ENCODE measurements at places on chromosomes 6 and 20.

DNA sequence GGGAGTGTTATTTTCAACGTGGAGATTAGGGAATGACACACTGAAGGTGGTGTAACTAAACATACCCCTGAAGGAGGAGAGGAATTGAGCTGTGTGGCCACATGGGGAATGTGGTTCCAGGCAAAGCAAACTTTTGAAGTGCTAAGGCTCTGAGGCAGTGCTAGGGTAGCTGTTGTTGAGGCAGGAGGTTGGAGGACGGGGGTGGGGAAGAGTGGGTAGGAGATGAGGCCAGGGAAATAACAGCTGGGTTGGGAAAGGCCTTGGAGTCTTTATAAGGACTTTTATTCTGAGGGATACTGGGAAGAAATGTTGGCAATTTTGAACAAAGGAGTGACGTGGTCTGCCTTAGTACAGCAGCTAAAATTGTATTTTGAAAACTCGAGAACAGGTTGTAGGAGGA is 13.0 kb downstream of the RPRD1B start:
- DNase-seq: no peak

DNA sequence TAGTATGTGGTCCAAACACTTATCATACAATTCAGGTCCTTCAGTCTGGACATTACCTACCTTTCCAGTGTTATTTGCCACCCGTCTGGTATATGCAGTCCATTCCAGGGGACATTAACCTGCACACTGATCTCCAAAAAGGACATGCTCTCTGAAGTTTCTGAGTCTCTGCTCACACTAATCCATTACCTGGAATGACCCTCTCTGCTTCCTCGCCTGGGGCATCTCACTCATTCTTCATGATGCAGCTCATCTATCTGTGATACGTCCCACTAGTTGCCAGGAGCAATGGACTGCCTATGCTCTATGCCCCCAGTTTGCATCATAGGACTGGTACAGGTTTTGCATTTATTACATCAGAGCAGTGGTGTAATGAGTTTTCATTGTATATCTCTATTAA is 5.9 kb upstream of the TUBB2B start:
- DNase-seq: no peak

- no peak for DNase-seq
These were observed 91.7 kb upstream of the ELOVL5 start for GRCh38 chr6:53440336-53440945.

GRCh38 chr6:126513198-126513597 is 173.3 kb downstream of the CENPW start:
- no peak for DNase-seq

- no peak for DNase-seq
These were observed 727 bp downstream of the MRS2 start for GRCh38 chr6:24403501-24403824.

- peak; percentile 34 for DNase-seq
These were observed 4.6 kb downstream of the MEA1 start for GRCh38 chr6:43009124-43009523.

- no peak for DNase-seq
These were observed 150.6 kb downstream of the NFATC2 start for GRCh38 chr20:51391926-51392325.

DNA sequence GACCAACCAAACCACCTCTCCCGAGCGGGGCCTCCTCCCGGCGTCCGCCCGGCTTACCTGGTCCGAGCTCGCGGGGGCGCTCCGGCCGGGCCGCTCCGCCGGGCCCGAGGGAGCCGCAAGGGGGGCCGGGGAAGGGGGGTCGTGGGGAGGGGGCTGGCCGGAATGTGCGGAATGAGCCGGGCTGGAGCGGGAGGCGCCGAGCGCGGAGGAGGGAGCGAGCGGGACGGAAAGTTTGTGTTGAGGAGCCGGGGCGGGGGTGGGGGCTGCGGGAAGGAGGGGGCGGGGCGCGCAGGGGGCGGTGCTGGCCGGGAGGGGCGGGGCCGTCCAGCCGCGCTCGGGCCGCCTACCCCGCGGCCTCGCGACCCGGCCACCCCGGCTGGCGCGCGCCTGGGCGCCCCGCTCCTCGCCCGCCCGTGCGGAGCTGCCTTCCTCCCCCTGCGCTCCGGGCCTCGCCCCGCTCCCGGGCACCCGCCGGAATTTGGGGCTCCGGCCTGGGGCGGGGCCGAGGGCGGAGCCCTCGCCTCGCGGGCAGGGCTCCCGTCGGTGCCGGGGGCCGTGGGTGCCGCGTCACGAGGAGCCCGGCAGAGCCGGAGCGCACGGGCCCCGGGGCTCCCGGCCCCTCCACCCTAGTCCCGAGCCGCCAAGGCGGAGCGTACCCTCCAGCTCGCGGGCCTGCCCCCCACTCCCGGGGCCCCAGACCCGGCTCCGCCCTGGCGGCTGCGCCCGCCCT is at the start of gene TEAD3:
TSS of gene TEAD3 (minus strand) at position 239 of the 730 bp plus-strand sequence.
- DNase-seq: peak; percentile 92

GRCh38 chr6:12473494-12473893 is 183.3 kb downstream of the EDN1 start:
- DNase-seq: no peak

GRCh38 chr20:34636648-34637047 is 40.2 kb downstream of the PIGU start:
- no peak for DNase-seq

DNA sequence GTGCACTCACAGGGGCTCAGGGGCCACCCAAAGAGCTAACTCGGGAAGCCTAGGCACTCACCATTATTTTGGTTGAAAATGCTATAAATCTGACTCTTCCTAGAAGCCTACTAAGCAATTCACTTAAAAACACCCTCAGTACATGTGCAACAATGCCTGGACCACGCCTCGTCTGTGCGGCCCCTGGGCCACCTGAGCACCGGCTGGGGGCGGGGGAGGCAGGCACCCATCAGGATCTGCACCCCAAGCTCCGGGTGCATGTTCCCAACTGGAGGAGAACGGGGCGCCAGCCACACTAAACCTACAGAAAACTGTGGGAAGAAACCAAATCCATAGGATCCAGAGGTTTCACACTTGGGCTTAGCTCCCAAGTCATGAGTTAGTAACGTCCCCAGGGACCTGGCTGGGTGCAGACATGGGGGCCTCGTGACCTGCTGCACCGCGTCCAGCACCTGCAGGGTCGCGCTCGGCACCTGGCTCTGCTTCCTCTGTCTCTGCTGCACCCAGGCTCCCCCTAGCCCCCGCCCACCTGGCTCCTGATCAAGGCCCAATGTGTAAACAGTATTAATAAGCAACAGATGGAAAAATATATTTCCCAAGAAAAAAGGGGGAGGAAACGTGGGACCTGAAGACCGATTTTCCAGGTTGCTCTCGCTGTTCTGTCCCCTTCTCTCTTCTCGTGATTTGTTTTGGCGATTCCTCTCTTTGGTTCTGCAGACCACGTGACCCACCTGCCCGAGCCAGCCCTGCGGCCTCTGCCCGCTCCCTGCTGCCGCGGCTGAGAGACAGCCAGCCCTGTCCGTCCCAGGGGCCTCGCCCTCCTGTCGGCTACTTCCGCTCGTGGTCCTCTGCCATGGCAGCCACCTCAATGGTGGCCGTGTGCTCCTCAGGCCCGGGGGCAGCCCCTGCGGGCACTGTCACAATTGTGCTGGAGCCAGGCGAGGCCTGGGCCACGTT is 15.5 kb upstream of the HELZ2 start:
- DNase-seq: no peak

DNA sequence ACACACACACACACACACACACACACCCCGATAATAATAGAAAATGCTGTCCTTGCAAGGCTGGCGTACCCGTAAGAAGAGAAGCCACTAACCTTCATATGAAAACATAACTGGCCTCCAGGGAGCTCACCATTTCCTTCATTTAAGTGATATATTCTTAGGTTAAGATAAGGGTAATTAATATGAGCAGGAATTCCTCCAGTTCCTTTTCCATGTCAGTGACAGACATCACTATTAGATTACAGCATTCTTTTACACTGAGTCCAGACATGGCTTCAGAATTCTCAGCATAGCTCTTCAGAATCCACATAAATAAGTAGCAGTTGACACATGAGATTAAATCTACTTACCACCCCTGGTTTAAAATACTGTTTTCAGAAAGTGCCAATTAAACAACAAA is 121.9 kb downstream of the SIM1 start:
- no peak for DNase-seq

- peak; percentile 29 for DNase-seq
These were observed 26.7 kb upstream of the TTPAL start for GRCh38 chr20:44448753-44449546.

DNA sequence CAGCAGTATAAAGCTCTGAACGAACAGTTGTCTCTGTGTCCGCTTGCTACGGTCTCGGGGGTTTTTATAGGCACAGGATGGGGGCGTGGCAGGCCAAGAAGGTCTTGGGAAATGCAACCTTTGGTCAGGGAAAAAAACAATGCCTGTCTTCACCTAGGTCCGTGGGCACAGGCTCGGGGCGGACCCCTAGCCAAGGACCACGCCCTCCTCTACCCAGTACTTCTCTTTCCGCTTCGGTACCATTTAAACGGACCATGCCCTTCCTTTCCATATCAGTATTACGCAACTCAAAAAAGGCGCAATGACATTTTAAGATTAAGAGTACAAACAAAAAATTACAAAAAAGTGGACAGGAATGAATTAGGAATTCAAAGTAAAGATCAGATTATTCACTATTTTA is 44.3 kb upstream of the SLC17A4 start:
- DNase-seq: no peak

GRCh38 chr6:167990016-167990945 is 7.2 kb upstream of the KIF25 start:
- no peak for DNase-seq

DNA sequence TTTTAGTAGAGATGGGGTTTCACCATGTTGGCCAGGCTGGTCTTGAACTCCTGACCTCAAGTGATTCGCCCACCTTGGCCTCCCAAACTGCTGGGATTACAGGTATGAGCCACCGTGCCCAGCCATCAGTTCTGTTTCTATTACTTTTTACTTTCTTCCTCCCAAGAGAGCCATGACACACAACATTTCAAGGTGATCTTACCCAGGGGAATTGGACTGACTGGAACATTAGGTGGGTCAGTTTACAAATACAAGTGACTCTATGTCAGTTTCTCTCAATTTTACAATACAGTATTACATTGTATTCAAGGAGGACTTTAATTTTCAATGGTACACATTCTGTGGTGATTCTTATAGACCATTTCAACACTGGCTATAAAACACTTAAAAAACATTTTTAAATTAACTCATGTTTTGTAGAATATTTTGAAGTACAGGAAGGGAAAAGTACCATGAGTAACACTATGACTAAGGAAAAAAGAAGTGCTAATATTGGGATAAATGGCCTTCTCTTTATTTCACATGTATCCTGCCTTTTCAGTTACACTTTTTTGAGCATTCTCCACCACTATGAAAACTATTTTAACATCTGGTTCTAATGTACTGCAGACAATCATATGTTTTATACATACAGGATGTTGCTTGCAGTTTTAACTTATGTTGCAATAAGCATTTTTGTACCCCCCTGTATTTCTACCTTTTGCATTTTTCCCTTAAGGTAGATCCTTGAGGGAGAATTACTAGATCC is 8.4 kb downstream of the TPBG start:
- DNase-seq: no peak

DNA sequence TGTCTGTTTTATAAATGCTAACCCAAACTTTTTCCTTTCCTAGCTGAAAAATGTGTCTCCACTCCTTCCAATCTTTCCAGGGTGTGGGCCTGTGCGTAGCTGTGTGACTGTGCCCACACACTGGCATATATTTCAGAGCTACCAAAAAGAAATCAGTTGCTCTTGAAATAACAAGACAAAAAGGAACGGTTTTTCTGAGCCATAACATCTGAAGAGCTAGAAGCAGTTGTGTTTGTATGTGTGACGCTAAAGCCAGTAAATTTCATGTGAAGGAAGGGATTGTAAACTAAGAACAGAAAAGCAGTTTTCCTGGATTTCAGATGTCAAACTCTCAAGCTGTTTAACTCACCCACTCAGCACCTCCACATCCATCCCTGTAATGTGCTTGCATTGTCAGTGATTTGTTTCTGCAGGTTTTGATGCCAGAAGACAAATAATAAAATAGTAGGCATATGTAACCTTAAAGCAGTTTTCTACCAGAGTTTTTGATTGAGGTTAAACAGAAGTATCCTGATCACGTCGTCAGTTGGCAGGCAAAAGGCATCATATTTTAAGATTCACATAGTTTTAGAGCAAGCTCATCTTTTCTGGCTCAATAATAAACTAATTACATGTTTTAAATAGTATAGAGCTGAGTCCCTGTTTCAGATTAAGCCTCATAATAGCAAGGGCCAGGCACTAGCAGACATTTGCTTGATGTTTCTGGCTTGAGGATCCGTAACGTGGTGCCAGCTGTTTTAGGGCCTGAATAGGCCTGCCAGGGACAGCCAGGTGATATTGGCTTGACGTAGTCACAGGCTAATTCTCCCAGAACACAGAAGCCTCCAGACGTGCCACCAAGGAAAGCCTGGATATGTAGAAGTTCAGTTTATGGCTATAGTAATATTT is 90.9 kb downstream of the FOXO3 start:
- no peak for DNase-seq

DNA sequence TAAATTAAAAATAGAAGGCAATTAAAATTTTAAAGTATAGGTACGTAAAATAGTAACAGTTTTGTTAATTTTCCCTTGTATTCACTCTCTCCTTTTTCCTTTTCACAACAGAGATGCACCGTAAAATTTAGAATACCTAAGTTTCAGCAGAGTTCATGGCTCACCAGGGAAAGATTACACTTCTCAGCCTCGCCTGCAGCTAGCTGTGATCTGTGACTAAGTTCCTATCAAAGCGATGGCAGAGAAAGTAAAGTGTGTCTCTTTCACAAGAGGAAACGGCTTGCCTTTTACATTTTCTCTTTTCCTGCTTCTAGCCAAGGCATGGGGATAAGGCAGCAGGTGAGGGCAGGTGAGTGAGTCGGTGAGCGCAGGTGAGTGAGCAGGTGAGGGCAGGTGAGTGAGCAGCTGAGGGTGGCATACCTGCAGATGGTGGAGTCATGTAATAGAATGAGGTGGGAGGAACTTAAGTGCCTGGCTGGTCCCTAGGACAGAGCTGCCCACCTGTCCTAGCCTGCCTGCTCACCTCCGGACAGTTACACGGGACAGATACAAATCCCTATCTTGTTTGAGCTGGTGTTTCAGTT is 30.9 kb downstream of the ZFP64 start:
- no peak for DNase-seq
